ENCODE measurements at places on chromosomes 4 and X. TPM values are rescaled to one million over a fixed set of nuclear protein-coding genes. Genes with fewer than 3 reads are reported as not detected.

The TKTL2 gene
- not detected for total RNA-seq

The WNK3 gene
- total RNA-seq = 0.12 TPM

The CENPVL1 gene
- not detected for total RNA-seq

The CENPVL2 gene
- not detected for total RNA-seq

The PDHA1 gene
- 207 TPM for total RNA-seq

The TLR1 gene
- total RNA-seq = 2.6 TPM

The TMEM185A gene
- total RNA-seq = 18.2 TPM

The CRLF2 gene
- 0.95 TPM for total RNA-seq

The CYTL1 gene
- not detected for total RNA-seq

The SH3TC1 gene
- 20.9 TPM for total RNA-seq

The UNC5C gene
- not detected for total RNA-seq

The CENPI gene
- 19.4 TPM for total RNA-seq

The SEPTIN6 gene
- total RNA-seq = 153 TPM

The SYN1 gene
- total RNA-seq = 0.49 TPM

The CYSLTR1 gene
- 17.2 TPM for total RNA-seq

The FGF5 gene
- total RNA-seq = not detected

The TBX22 gene
- not detected for total RNA-seq

The ARHGAP6 gene
- not detected for total RNA-seq

The ARHGAP24 gene
- not detected for total RNA-seq

The GYG2 gene
- not detected for total RNA-seq

The ITIH6 gene
- total RNA-seq = not detected

The ADGRL3 gene
- total RNA-seq = not detected

The CD40LG gene
- total RNA-seq = 181 TPM

The RPA4 gene
- total RNA-seq = 0.78 TPM

The PDE5A gene
- total RNA-seq = 0.09 TPM

The TRIM75 gene
- not detected for total RNA-seq

The GATA1 gene
- not detected for total RNA-seq

The AGA gene
- total RNA-seq = 15.1 TPM

The FAM149A gene
- total RNA-seq = 0.33 TPM

The FOXP3 gene
- total RNA-seq = 14.2 TPM

The TLR7 gene
- total RNA-seq = 0.17 TPM

The EVC2 gene
- 0.40 TPM for total RNA-seq

The CSAG2 gene
- not detected for total RNA-seq

The ATP5ME gene
- 232 TPM for total RNA-seq

The RBM46 gene
- total RNA-seq = not detected

The SLC10A6 gene
- not detected for total RNA-seq

The SEC31A gene
- 125 TPM for total RNA-seq

The AVPR2 gene
- not detected for total RNA-seq

The RASGEF1B gene
- 5.5 TPM for total RNA-seq

The CD99L2 gene
- total RNA-seq = 10.9 TPM

The CFAP97 gene
- total RNA-seq = 59.3 TPM

The LRCH2 gene
- not detected for total RNA-seq

The TRO gene
- 2.6 TPM for total RNA-seq

The RIPPLY1 gene
- not detected for total RNA-seq

The SPANXN4 gene
- total RNA-seq = not detected

The MAGEA2 gene
- not detected for total RNA-seq

The ART3 gene
- total RNA-seq = not detected
